Endothelial cell (in vitro differentiated cells): ENCODE measurements at places on chromosomes 12 and 14. TPM values are rescaled to one million over a fixed set of nuclear protein-coding genes. Genes with fewer than 3 reads are reported as not detected.
A peak's percentile ranks its signal among the peaks of the same experiment; 100 is the strongest.

DNA sequence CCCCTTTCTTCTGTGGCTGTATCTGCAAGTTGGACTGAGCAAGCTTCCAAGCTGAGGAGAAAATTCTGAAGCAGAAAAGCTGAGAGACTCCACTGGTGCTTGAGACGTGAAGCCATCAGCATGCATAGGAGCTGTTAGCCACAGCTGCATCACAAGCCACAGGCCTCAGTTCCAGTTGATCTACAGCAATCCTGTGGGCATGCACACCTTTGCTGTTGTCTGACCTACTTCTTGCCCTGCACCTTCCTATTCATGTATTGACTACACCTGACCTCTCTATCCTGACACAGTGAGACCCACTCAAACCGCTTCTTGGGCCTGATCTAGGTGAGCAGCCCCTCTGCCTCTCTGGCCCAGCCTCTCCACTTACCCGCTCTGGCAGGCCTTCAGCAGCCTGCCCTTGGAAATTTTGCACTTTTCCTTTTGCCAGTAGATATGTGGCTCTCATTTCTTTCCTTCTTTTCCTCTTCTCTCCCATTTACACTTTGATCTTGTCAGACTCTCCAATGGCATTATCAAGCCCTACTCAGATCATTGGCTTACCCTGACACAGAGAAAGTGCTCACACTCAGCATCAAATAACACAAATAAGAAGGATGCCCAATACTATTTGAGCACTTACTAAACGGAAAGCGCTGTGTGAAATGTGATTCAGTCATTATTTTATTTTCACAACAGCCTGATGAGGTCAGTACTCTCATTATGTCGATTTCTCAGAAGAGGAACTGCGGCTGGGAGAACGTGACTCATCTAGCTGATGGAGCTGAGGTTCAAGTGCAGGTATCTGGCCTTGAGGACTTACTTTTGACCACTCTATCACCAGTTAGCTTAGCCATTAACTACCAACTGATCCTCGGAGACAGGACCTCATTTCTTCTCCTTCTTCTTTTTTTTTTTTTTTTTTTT lies 21.9 kb upstream of the PTGR2 start:
- no peak overlapping the region for H3K27ac ChIP-seq
- no peak for DNase-seq
- H3K27me3 ChIP-seq: no peaks in the 10 kb centered on the region
- H3K4me1 ChIP-seq: peaks cover 6% of the 10 kb centered on the region
- H3K4me3 ChIP-seq: no peak overlapping the region

The NANOG gene
- total RNA-seq: 4.5 TPM

DNA sequence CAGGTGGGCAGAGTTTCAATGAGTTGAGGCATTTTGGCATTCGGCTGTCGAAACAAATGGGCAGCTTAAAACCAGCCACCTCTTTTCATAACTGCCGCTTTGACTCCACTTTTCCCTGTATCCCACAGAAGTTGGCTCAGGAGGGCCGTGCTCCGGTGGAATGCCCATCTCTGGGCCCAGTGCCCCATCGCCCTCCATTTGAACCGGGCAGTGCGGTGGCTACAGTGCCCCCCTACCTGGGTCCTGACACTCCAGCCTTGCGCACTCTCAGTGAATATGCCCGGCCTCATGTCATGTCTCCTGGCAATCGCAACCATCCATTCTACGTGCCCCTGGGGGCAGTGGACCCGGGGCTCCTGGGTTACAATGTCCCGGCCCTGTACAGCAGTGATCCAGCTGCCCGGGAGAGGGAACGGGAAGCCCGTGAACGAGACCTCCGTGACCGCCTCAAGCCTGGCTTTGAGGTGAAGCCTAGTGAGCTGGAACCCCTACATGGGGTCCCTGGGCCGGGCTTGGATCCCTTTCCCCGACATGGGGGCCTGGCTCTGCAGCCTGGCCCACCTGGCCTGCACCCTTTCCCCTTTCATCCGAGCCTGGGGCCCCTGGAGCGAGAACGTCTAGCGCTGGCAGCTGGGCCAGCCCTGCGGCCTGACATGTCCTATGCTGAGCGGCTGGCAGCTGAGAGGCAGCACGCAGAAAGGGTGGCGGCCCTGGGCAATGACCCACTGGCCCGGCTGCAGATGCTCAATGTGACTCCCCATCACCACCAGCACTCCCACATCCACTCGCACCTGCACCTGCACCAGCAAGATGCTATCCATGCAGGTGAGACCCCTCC lies 5.0 kb upstream of the RNU7-1 start:
- H3K27me3 ChIP-seq: peaks cover 32% of the 10 kb centered on the region
- peak overlapping the region; percentile 92 for H3K27ac ChIP-seq

GRCh38 chr14:54362089-54362504 lies 34.7 kb upstream of the CDKN3 start:
- no peaks in the 10 kb centered on the region for H3K36me3 ChIP-seq
- no peak overlapping the region for H3K4me3 ChIP-seq

The HOXC10 gene
- total RNA-seq: 1.9 TPM

The ZDHHC22 gene
- total RNA-seq: 12.0 TPM

The GNB3 gene
- 9.0 TPM for total RNA-seq

GRCh38 chr14:68363843-68364767 lies 428.8 kb downstream of the ZFP36L1 start:
- H3K27me3 ChIP-seq: peaks cover 7% of the 10 kb centered on the region
- peaks cover 6% of the 10 kb centered on the region for H3K36me3 ChIP-seq
- peak; percentile 73 for DNase-seq
- H3K4me1 ChIP-seq: peaks cover 52% of the 10 kb centered on the region
- peak overlapping the region; percentile 99 for H3K27ac ChIP-seq
- peak overlapping the region; percentile 23 for H3K4me3 ChIP-seq

GRCh38 chr12:98821866-98822265 lies 176.8 kb downstream of the APAF1 start:
- no peak overlapping the region for H3K4me3 ChIP-seq
- DNase-seq: no peak
- H3K27ac ChIP-seq: no peak overlapping the region
- H3K36me3 ChIP-seq: no peaks in the 10 kb centered on the region
- H3K27me3 ChIP-seq: no peaks in the 10 kb centered on the region

- H3K36me3 ChIP-seq: no peaks in the 10 kb centered on the region
- peaks cover 3% of the 10 kb centered on the region for H3K27me3 ChIP-seq
- no peak for DNase-seq
- H3K4me3 ChIP-seq: no peak overlapping the region
- peaks cover 23% of the 10 kb centered on the region for H3K4me1 ChIP-seq
- H3K27ac ChIP-seq: no peak overlapping the region
Measured at GRCh38 chr14:100445436-100446088, 122.4 kb downstream of the SLC25A47 start.

DNA sequence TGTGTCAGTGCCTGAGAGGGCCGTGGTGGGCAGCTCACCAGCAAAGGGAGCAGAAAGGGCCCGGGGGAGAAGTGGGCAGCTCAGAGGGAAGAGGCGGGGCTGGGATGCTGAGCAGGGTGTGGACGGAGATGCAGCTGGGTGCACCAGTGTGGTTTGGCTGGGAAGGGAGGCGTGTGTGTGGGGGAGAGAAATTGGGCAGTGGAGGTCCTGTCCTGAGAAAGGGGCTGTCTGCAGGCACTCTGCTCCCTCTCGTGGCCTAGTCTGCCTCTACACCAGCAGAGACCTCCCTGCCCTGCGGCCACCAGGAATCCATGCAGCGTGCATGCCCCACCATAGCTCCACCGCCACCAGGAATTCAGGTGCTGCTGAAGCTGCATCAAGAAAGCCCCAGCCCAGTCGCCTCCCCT lies 6.4 kb downstream of the TMEM121 start:
- H3K27ac ChIP-seq: no peak overlapping the region
- H3K27me3 ChIP-seq: peaks cover 21% of the 10 kb centered on the region
- peak; percentile 43 for DNase-seq
- no peak overlapping the region for H3K4me3 ChIP-seq
- H3K4me1 ChIP-seq: no peaks in the 10 kb centered on the region

GRCh38 chr12:68962877-68963855 lies 30.2 kb upstream of the CPM start:
- no peaks in the 10 kb centered on the region for H3K36me3 ChIP-seq
- H3K27me3 ChIP-seq: peaks cover 6% of the 10 kb centered on the region
- no peak overlapping the region for H3K27ac ChIP-seq
- DNase-seq: no peak
- peaks cover 2% of the 10 kb centered on the region for H3K4me1 ChIP-seq

The KLRC4 gene
- total RNA-seq: not detected

The DACT1 gene
- total RNA-seq: 2.0 TPM

The LRRC10 gene
- total RNA-seq: not detected

GRCh38 chr14:101586531-101587430 lies 25.5 kb downstream of the DIO3 start:
- H3K36me3 ChIP-seq: peaks cover 3% of the 10 kb centered on the region
- no peak overlapping the region for H3K4me3 ChIP-seq
- peaks cover 22% of the 10 kb centered on the region for H3K4me1 ChIP-seq
- no peak for DNase-seq

DNA sequence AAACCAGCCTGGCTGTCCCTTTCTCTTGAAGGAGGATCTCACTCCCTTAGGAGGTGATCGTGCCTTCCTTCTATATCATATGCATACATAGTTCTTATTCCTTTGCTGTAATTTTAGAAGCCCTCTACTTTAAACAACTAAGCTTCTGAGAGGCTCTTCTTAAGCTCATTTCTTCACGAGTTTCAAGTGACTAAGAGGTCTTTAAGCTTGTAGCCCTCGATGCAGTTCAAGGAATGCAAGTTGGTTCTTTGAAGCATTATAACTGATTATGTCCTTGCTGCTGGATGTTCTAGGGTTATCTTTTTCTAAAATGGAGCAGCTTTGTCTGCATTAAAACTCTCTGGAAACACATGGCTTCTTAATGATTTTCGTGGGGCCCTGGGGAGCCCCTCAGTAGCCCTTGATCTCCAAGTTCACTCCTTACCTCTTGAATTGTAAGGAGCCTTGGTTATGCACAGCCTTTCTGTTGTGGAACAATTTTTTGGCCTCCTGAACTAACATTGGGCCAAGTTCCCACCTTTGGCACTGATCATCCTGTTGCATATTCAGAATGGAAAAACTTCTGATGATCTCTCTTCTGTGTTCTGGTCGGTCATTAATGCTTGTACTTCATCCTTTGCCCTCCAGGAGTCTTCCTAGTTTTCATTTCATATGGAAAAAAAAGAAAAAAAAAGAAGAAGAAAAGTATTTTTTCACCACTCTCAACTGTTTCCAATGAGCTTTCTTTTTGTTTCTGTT lies 12.6 kb downstream of the RASSF8 start:
- no peak overlapping the region for H3K27ac ChIP-seq
- DNase-seq: no peak
- peaks cover 36% of the 10 kb centered on the region for H3K4me1 ChIP-seq
- H3K27me3 ChIP-seq: peaks cover 3% of the 10 kb centered on the region

DNA sequence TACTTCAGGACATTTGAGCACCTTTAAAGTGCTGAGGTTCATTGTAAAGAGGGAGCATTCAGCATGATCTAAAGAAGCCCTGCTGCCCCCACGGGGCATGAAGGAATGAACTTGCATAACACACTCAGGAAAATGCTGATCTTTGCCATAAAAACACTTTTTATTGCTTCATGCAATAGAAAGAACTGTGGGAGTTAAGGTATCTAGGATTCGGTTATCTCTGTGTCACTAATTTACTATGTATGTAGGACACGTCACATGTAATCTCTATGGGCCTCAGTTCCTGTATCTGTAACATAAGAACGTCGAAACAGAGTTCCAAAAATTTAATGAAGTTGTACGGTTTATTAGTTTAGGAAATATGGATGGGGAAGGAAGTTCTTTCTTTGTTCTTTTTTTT lies 33.0 kb downstream of the BTBD7 start:
- peaks cover 5% of the 10 kb centered on the region for H3K36me3 ChIP-seq
- peaks cover 25% of the 10 kb centered on the region for H3K4me1 ChIP-seq
- no peak for DNase-seq
- peaks cover 2% of the 10 kb centered on the region for H3K27me3 ChIP-seq
- H3K4me3 ChIP-seq: no peak overlapping the region
